Panc1 (cell line): ENCODE measurements at places on chromosomes 3 and 15.

DNA sequence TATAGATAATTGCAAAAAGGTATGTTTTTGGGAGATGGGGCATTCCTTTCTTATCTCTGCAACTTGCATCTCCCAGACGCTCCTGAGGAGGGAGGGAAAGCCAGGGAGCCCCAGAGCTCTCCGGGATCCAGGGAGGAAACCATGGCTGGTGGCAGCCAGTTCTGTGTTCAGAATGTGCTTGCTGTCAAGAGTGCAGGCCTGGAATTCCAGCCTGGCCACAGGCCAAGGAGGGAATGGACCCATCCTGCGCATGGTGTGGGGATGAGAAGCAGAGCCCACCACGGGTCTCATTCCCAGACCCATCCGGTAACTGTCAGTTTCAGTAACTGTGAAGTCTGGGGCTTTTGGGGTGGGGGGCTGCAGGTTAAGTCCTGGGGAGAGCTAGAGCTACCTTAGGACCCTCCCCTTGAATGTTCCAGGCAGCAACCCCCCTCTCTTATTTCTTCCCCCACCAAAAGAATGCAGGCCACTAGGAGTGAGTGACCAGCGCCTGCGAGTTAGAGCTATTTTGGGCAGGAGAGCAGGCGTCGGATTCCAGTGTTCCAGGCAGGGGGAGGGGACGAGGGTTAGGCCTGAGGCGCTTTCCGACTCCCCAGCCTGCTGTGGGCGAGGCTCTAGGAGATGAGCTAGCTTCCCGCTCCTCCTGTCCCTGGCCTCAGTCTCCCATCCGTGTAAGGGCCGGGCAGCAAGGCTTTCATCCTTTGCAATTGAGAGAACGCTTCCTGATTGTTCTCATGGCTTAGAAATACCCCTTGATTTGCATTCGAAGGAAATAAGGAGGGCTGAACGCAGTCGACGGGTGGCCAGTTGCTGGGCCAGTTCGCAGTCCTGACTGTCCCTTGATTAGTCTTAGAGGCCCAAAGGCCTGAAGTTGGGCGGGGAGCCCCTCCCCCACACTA lies 781 bp upstream of the DAG1 start:
- H3K4me3 ChIP-seq, result peak overlapping the region; percentile 70
- H3K27me3 ChIP-seq, result no peaks in the 10 kb centered on the region
- H3K4me1 ChIP-seq, result peaks cover 17% of the 10 kb centered on the region
- H3K36me3 ChIP-seq, result peaks cover 7% of the 10 kb centered on the region; the same call in 1 of the 2 replicates

DNA sequence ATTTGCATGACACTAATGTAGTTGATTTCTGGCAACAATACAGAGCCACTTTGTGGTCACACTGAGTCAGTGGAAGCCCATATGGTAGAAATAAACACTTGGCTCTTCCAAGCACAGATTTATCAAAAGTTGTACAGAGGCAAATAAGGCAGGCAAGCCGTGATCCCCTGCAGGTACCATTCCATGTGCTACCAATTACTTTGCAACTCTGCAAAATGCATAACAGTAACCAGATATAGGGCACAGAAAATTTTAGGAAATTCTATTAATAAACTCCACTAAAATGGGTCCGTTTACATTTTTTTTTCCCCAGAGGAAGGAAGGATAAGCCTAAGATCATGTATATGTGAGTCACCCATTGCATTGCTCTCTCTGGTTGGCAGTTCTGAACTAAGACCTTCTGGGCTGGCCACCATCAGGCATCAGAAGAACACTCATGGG lies 103.1 kb upstream of the PTX3 start:
- H3K27ac ChIP-seq, result no peak overlapping the region
- peaks cover 5% of the 10 kb centered on the region; the same call in 1 of the 2 replicates for H3K4me1 ChIP-seq
- no peak for DNase-seq
- H3K27me3 ChIP-seq, result no peaks in the 10 kb centered on the region
- H3K36me3 ChIP-seq, result no peaks in the 10 kb centered on the region

DNA sequence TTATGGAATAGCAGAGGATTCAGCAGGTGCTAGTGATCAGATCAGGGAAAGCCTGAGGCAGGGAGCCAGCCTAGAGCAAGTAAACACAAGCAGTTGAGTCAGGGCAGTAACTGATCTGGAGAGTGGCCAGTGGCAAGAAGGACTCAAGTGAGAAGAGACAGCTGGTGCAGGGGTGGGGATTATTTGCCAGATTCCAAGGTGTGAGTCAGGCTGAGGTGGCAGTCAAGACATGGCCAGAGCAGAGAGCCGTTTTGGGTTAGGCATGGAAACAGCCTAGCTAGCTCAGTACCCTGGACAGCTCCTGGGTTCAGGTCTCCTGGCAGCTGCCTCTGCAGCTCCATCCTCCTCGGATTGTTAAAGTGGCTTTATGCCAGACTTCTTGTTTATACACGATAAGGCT lies 281.9 kb upstream of the ONECUT1 start:
- peak; percentile 77 for DNase-seq
- H3K4me3 ChIP-seq, result no peak overlapping the region
- H3K27me3 ChIP-seq, result no peaks in the 10 kb centered on the region
- no peak overlapping the region for H3K27ac ChIP-seq

- no peaks in the 10 kb centered on the region for H3K4me1 ChIP-seq
- H3K27ac ChIP-seq, result no peak overlapping the region
- H3K27me3 ChIP-seq, result no peaks in the 10 kb centered on the region
- no peak for DNase-seq
Measured at GRCh38 chr3:123105201-123106189, 38.7 kb downstream of the PDIA5 start.

DNA sequence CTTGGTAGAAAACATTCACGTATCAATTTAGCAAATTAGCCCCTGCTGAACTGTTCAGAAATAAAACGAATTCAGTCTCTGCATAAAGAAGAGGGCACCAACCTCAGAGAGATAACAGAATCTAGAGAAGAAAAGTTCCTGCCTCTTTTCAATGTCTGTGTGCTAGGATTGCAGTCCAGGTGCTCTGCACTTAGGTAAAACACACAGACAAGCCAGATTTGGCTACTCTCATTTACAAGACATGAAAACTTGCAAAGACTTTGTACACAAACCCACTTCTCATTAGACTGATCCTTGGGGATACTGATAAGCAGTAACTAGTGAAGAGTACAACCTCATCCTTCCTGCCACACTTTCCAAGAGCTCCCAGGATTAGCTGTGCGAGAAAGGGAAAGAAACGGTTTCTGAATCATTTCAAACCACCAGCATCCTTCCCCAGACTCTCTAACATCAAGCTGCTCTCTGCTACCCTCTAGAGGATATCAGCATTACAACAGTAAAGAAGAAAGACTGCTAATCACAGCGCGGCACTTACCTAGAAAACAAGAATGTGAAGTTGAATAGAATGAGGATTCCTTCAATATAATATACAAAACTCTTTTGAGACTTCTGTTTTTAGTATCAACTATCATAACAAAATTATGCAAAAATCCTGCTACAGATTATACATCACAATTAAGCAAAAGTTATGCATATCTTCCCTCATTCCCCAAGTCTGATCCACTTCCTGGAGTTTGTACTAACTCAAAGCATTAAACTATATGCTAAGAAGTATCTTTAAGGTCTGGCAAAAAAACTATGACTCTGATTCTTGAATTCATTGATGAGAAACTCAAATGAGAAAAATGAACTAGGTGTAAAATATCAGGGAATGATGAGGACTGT lies 306.4 kb downstream of the MAGI1 start:
- H3K4me1 ChIP-seq, result no peaks in the 10 kb centered on the region
- no peaks in the 10 kb centered on the region for H3K36me3 ChIP-seq
- H3K4me3 ChIP-seq, result no peak overlapping the region
- no peak overlapping the region for H3K27ac ChIP-seq

GRCh38 chr3:50604110-50604621 lies 7.4 kb downstream of the CISH start:
- no peak for DNase-seq
- no peak overlapping the region for H3K4me3 ChIP-seq
